ENCODE measurements at places on chromosomes 1 and 21. TPM values are rescaled to one million over a fixed set of nuclear protein-coding genes. Genes with fewer than 3 reads are reported as not detected.

Gene ITLN2
- not detected for total RNA-seq

Gene SYCP1
- not detected for total RNA-seq

Gene FCMR
- total RNA-seq, result 117 TPM

Gene APCS
- not detected for total RNA-seq

Gene CTSK
- 5.4 TPM for total RNA-seq

Gene DSTYK
- total RNA-seq, result 9.2 TPM

Gene DNAH14
- 0.28 TPM for total RNA-seq

Gene POGK
- 34.4 TPM for total RNA-seq

Gene LCE6A
- not detected for total RNA-seq

Gene KANK4
- not detected for total RNA-seq

Gene SOAT1
- total RNA-seq, result 58.3 TPM

Gene COL11A1
- total RNA-seq, result not detected

Gene CLCNKA
- total RNA-seq, result 0.13 TPM

Gene CPTP
- total RNA-seq, result 19.8 TPM

Gene LY9
- total RNA-seq, result 49.9 TPM

Gene RBM11
- 0.38 TPM for total RNA-seq

Gene CFHR4
- total RNA-seq, result not detected

Gene EPHA2
- total RNA-seq, result not detected

Gene AGMAT
- 7.9 TPM for total RNA-seq

Gene KPRP
- not detected for total RNA-seq

Gene PRAMEF1
- total RNA-seq, result not detected

Gene RSPH1
- not detected for total RNA-seq

Gene UQCRH
- total RNA-seq, result 274 TPM

Gene TMEM200B
- total RNA-seq, result not detected

Gene USP48
- 80.1 TPM for total RNA-seq

Gene TNNI3K
- 0.43 TPM for total RNA-seq

Gene ENTREP3
- 26.3 TPM for total RNA-seq

Gene DMRTA2
- total RNA-seq, result not detected

Gene CFAP107
- not detected for total RNA-seq

Gene IL20
- not detected for total RNA-seq

Gene EFNA1
- total RNA-seq, result not detected

Gene ZZZ3
- total RNA-seq, result 28.8 TPM

Gene USH2A
- total RNA-seq, result not detected

Gene FAM89A
- total RNA-seq, result 6.9 TPM

Gene ZSWIM5
- total RNA-seq, result 0.30 TPM

Gene CRABP2
- total RNA-seq, result 0.58 TPM

Gene GON4L
- total RNA-seq, result 76.6 TPM

Gene FMN2
- total RNA-seq, result not detected

Gene CYP2J2
- 2.8 TPM for total RNA-seq

Gene PODN
- not detected for total RNA-seq

Gene CLDN17
- total RNA-seq, result not detected

Gene INAVA
- 0.45 TPM for total RNA-seq

Gene SLC45A3
- not detected for total RNA-seq

Gene GPR157
- total RNA-seq, result 3.5 TPM

Gene AMY2A
- not detected for total RNA-seq

Gene TRABD2B
- not detected for total RNA-seq

Gene CDC42
- total RNA-seq, result 388 TPM

Gene ACAP3
- total RNA-seq, result 72.3 TPM

Gene NCSTN
- total RNA-seq, result 64.5 TPM

Gene OR6N2
- not detected for total RNA-seq

Gene BRINP3
- total RNA-seq, result not detected

Gene ABCB10
- total RNA-seq, result 29.8 TPM

Gene KCND3
- total RNA-seq, result not detected

Gene PLEKHO1
- total RNA-seq, result 92.9 TPM

Gene C1orf105
- not detected for total RNA-seq

Gene TAS1R1
- total RNA-seq, result not detected

Gene TEX38
- total RNA-seq, result not detected

Gene AVPR1B
- not detected for total RNA-seq

Gene SLC5A9
- total RNA-seq, result not detected
